ENCODE measurements at places on chromosomes 5 and 9.
A peak's percentile ranks its signal among the peaks of the same experiment; 100 is the strongest.

DNA sequence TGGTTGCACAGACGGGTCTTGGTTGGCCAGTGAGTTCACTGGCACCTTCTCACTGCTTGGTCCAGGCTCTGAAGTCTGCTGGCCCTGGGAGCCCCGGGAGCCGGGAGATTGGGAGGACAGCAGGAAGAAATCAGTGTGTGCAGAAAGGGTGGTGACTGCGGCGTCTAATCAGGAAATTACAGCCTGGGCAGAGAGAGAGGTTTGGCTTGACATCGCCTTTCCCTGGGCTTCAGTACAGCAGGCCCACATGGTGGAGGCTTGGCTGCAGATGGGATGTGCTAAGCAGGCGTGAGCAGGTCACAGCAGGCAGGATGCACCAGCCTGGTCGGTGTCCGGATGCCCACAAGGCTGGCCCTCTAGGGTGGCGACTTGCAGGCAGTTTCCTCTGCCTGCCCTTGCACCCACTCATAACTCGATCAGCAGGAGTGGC, 17.2 kb downstream of the PITX1 start:
- H3K4me1 ChIP-seq = no peaks in the 10 kb centered on the region
- H3K36me3 ChIP-seq = no peaks in the 10 kb centered on the region
- H3K4me3 ChIP-seq = no peak overlapping the region
- H3K27me3 ChIP-seq = peaks cover 22% of the 10 kb centered on the region
- H3K27ac ChIP-seq = no peak overlapping the region

DNA sequence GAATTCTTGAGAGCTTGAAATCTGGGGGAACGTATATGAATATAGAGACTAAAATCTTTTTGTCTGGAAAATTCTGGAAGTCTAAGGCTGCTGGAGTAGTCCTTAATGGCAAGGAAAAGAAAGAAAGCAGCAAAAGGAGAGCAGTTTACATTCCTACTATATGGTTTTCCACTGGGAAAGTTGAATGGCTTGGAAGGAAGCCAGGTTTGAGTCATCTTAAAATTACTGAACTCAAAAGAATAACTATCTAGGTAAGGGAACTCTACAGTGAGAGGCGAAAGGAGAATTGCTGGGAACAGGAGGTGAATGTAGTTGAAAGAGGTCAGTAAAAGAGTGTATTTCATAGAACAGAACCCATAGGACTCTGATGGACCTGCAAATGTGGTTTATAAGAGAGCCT, 258.1 kb upstream of the EDIL3 start:
- H3K4me3 ChIP-seq = no peak overlapping the region
- no peak for DNase-seq
- no peaks in the 10 kb centered on the region for H3K36me3 ChIP-seq
- H3K27ac ChIP-seq = no peak overlapping the region
- no peaks in the 10 kb centered on the region for H3K4me1 ChIP-seq

DNA sequence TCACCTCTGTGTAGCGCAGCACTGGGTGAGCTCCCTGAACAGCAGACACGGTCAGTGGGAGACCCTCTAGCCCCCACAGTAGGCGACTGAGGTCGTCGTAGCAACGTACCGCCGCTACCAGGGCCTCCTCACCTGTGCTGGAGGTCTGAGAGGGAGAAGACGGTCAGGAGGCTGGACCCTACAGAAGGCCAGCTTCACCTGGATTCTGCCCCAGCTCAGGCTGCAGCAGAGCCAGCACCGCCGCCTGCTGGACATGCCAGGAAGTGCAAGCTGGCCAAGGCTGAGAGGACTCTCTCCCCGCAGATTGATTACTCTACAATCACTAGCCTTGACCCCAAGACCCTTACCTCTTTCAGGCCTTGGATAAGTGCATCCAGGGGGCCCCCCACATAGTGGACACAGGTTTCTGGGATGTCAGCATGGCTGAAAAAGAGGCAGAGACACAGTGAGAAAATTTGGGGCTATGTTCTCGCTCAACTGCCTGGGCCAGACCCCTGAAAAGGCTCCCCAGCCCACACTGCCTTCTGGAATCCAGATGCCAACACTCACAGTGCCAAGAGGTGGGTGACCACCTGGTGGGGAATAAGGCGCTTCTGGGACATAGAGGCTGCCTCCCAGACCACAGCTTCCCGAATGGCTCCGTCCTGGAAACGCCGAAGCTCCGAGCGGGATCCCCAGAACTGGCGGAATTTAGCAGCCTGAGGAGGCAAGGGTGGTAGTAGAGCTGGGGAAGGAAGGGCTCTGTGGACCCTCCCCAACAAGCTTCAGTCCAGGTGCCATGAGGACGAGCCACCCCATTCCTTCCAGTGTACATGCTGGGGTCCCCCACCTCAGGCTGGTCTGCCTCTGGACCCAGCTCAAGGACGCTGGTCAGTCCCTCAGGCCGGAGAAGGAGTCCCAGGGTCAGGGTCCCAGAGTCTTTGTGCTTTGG, 6.9 kb downstream of the NOL6 start:
- DNase-seq = peak; percentile 84
- peaks cover 9% of the 10 kb centered on the region for H3K4me1 ChIP-seq

DNA sequence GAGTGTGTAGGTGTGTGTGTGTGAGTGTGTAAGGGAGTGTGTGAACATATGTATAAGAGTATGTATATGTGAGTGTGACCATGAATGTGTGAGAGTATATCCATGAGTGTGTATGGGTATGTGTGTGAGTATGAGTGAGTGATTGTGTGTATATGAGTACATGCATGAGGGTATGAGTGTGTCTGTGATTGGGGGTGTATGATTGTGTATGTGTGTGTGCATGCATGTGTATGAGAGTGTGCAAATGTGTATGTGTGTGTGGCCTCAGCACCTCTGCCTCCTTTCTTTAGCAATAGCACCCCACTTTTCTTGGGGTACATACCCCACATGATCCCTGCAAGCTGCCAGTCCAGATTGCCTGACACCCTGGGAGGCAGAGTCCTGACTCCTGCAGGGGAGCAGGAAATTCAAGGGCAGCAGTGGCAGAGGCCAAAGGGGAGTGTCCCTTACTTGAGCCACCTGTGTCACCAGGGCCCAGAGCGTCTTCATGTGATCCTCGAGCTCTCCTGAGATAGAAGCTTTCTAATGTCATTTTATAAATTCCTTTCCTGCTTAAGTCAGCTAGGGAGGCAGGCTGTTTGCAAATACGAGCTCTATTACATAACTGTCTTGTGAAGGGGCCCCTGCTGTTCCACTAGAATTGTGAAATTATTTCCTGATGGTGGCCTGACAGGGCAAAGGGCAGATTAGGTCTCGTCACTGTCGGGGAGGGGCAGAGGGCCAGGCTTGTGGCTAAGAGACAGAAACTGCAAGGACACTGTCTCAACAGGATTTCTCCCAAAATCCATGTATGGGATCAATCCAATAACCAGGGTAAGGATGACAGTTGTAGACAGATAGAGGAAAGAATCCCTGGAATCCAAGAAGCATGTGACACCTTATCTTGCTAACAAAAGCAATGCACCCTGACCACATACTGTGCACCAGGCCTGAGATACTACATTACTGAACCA, 389.1 kb downstream of the GADD45G start:
- no peak for DNase-seq
- H3K27ac ChIP-seq = no peak overlapping the region
- no peak overlapping the region for H3K4me3 ChIP-seq
- no peaks in the 10 kb centered on the region for H3K36me3 ChIP-seq

DNA sequence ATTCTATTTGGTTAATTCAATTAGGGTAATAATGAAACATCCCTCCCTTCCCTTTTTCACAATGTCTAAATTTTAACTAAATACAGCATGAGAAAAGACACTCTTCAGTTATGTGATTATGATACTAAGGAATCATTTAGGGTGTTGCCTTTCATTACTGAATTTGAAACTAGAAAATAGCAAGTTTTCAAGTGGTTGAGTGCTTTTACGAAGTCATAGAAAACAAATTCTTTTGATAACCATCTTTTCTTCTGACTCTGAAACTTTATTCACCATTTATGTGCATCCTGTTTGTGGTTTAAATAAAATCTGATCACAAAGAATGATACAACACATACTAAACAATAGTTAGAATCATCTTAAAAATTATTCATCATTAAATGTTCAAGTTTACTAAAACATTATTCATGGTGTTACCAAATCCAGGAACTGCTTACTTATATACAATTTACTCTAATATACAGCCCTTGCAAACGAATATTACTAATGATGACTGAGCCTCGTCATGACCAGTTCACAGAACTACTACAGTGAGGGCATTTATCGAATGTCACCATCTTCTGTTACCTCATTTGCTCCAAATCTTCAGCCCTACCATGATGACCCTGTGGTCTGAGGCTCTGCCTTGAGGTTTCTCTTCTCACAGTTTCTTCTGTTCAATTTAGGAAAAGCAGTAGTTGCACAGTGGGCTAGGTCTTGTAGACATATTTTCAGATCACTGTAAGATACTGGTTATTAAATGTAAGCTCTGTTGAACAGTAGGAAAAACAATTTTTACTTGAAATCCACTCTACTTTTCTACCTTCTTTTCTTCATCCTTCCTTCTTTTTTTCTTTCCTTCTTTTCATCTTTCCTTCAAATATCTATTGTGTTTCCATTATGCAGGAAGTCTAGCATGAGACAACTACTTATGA, 18.3 kb upstream of the IL9 start:
- no peak for DNase-seq
- no peak overlapping the region for H3K27ac ChIP-seq
- H3K4me3 ChIP-seq = no peak overlapping the region
- H3K4me1 ChIP-seq = no peaks in the 10 kb centered on the region
- peaks cover 6% of the 10 kb centered on the region for H3K27me3 ChIP-seq

GRCh38 chr9:3308609-3309008, 217.2 kb downstream of the RFX3 start:
- DNase-seq = no peak
- H3K36me3 ChIP-seq = peaks cover 3% of the 10 kb centered on the region
- H3K27me3 ChIP-seq = no peaks in the 10 kb centered on the region

- H3K36me3 ChIP-seq = no peaks in the 10 kb centered on the region
- H3K4me3 ChIP-seq = no peak overlapping the region
- no peak for DNase-seq
These were observed 21.3 kb downstream of the CYSTM1 start for GRCh38 chr5:140196115-140196814.

GRCh38 chr9:124300312-124300711, 42.6 kb downstream of the NEK6 start:
- no peak overlapping the region for H3K4me3 ChIP-seq
- H3K27me3 ChIP-seq = peaks cover 52% of the 10 kb centered on the region
- H3K36me3 ChIP-seq = no peaks in the 10 kb centered on the region
- H3K27ac ChIP-seq = no peak overlapping the region

- H3K4me1 ChIP-seq = peaks cover 7% of the 10 kb centered on the region
- peaks cover 68% of the 10 kb centered on the region for H3K27me3 ChIP-seq
- DNase-seq = no peak
- H3K27ac ChIP-seq = no peak overlapping the region
- H3K4me3 ChIP-seq = no peak overlapping the region
- H3K36me3 ChIP-seq = no peaks in the 10 kb centered on the region
These were observed 6.5 kb downstream of the ADAMTS13 start for GRCh38 chr9:133428617-133429101.

- peaks cover 74% of the 10 kb centered on the region for H3K4me1 ChIP-seq
- H3K27me3 ChIP-seq = no peaks in the 10 kb centered on the region
- peaks cover under 1% of the 10 kb centered on the region for H3K36me3 ChIP-seq
- no peak overlapping the region for H3K27ac ChIP-seq
These were observed 100.4 kb upstream of the CHD1 start for GRCh38 chr5:99029172-99029571.

DNA sequence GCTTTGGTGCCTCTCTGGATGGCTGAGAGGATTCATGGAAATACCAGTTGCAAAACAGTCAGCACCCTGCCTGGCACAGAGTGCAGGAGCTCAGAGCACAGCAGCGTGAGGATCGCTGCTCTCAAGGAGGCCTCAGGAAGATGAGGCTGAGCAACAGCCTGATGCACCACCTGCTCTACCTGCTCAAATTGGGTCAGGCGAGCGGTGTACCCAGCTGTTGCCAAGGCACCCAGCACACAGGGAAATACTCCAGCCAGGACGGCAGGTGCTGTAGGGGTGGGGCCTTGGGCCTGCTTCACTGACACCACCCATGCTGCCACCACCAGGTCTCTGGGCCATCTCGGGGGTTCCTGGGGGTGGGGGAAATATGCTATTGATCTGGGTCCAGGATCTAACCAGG, 4.3 kb downstream of the EEIG1 start:
- H3K27me3 ChIP-seq = no peaks in the 10 kb centered on the region
- H3K4me1 ChIP-seq = peaks cover 52% of the 10 kb centered on the region
- H3K4me3 ChIP-seq = peak overlapping the region; percentile 82
- peak; percentile 55 for DNase-seq
- peaks cover 79% of the 10 kb centered on the region for H3K36me3 ChIP-seq
- peak overlapping the region; percentile 90 for H3K27ac ChIP-seq

- peaks cover 52% of the 10 kb centered on the region for H3K27me3 ChIP-seq
- DNase-seq = no peak
These were observed 2.4 kb upstream of the AHRR start for GRCh38 chr5:318931-319601.

DNA sequence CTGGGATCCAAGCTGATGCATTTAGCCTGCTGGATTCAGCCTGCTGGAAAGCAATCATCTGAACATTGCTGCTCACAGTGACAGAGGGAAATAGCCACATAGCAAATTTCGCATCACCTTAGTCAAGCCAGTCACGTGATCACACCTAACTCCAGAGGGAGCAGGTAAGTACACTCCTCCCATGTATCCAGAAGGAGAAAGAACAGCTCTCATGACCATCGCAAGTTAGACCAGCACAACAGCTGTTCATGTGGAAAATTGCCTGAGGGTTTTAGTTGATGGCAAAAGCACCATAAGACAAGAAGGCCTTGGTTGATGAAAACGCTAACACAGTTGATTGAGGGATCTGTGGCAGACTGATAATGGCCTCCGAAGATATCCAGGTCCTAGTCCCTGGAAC, 34.2 kb upstream of the MYO10 start:
- no peaks in the 10 kb centered on the region for H3K27me3 ChIP-seq
- no peak for DNase-seq
- no peaks in the 10 kb centered on the region for H3K4me1 ChIP-seq

DNA sequence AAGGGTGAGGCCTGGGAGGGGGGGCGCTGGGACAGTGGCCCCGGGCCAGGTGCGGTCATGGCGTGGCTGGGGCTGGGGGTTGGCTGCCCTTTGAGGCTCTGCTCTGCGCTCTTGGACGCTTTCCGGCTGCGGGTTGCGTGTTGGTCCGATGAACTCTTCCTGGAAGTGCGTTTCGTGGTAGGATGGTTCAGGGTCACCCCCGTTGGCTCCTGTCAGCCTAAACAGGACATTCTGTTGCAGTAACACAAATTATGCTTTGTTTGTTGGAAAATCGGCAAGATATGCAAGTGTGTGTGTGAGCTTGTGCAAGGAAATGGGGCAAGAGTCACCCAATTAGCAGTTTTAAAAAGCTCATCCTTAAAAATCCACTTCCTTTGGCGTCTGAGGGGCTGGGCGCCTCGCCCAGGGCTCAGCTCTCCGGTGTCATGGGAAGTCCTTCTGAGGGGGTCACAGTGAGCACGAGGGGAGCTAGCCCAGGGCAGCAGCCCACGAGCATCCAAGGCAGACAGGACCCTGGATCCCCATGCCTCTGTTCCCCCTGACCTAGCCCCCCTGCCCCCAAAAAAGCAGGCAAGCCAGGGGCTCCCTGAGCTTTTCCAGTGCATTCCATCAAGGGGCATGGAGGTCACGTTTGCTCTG, 22.2 kb upstream of the RNU6ATAC start:
- H3K27me3 ChIP-seq = peaks cover 36% of the 10 kb centered on the region
- DNase-seq = no peak
- H3K4me3 ChIP-seq = no peak overlapping the region
- H3K27ac ChIP-seq = no peak overlapping the region
- H3K4me1 ChIP-seq = peaks cover 20% of the 10 kb centered on the region
- peaks cover 3% of the 10 kb centered on the region for H3K36me3 ChIP-seq
